A673 (cell line): ENCODE measurements at places on chromosomes 5 and 9. TPM values are rescaled to one million over a fixed set of nuclear protein-coding genes. Genes with fewer than 3 reads are reported as not detected.

EFNA5 gene
- 14.0 and 16.7 TPM in 2 replicates for total RNA-seq

GRCh38 chr9:30591461-30591860 lies 1793.0 kb upstream of the ACO1 start:
- no peaks in the 10 kb centered on the region for H3K4me1 ChIP-seq
- H3K4me3 ChIP-seq, result no peak overlapping the region
- H3K27me3 ChIP-seq, result no peaks in the 10 kb centered on the region
- H3K27ac ChIP-seq, result no peak overlapping the region

DNA sequence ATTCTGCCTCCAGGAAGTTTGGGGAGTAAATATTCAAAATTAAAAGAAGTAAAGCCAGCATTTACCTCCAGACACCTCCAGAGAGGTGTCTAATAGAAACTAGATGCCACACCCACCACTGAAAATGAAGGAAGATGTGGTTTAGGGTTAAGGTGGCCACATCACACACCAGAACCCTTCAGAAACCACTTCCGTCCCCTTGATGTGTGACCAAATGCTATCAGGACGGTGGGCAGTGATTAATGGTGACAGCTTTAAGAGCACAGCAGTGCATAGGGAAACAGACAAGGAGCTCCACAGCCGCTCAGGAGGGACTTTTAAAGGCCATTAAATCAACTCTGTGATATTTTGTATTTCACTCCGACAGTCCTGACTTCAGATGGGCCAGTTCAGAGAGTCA lies 295.2 kb downstream of the BRINP1 start:
- H3K27me3 ChIP-seq, result no peaks in the 10 kb centered on the region
- H3K4me1 ChIP-seq, result no peaks in the 10 kb centered on the region
- H3K4me3 ChIP-seq, result no peak overlapping the region
- no peaks in the 10 kb centered on the region for H3K36me3 ChIP-seq
- DNase-seq, result no peak

DNA sequence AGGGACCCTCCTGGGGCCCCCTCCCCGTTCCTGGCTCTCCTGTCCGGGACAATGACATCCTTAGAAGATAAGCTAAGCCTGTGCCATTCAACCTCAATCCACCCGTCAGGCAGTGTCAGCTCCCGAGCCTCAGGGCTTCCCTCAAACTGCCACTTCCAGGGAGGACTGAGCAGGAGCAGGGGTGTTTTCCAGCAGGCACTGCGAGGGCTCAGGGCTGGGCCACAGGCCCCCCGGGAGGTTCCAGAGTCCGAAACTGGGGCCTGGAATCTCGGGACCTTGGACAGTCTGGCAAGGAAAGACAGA lies 26.2 kb downstream of the LHX3 start:
- DNase-seq, result no peak
- no peak overlapping the region for H3K27ac ChIP-seq
- H3K4me1 ChIP-seq, result no peaks in the 10 kb centered on the region
- no peaks in the 10 kb centered on the region for H3K27me3 ChIP-seq
- H3K4me3 ChIP-seq, result no peak overlapping the region
- no peaks in the 10 kb centered on the region for H3K36me3 ChIP-seq

DNA sequence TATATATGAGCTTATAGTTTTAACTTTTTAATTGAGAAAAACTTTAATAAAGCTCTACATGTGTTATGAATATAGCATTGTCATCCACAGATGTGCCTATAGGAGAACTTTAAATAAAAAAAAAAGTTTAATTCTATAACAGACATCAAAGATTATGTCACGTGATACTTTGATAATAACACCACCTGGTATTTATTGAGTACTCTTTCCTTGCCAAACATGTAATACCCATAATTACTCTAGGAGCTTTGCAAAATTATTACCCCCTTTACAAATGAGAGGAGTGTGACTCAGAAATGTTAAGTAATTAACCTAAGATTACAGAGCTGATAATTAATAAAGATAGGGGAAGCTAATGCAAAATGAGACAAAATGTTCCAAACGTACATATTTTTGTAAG lies 43.0 kb downstream of the ITGA2 start:
- no peak overlapping the region for H3K4me3 ChIP-seq
- H3K27me3 ChIP-seq, result no peaks in the 10 kb centered on the region
- no peak for DNase-seq
- no peak overlapping the region for H3K27ac ChIP-seq
- peaks cover 9% of the 10 kb centered on the region for H3K4me1 ChIP-seq
- no peaks in the 10 kb centered on the region for H3K36me3 ChIP-seq

DNA sequence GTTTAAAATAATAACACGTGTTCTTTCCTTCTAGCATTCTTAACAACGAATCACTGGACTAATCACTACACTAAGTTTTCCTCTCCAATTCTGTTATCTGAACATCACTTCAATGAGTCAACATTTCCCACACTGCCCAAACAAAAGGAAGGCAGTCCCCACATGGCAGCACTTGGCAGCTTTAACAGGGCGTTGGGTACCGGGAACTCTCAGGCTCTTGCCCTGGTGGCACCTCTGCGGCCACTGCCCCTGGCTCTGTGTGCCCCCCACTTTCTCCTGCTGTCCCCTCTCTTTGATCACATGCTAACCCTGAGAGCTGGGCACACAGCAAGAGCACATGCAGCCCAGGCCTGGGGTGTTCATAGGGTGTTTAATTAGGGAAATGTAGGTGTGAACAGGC lies 15.7 kb downstream of the SLC6A3 start:
- no peak for DNase-seq
- H3K27me3 ChIP-seq, result peaks cover 3% of the 10 kb centered on the region
- H3K36me3 ChIP-seq, result no peaks in the 10 kb centered on the region
- H3K4me1 ChIP-seq, result no peaks in the 10 kb centered on the region
